Fibroblast of skin of abdomen (primary cell): ENCODE measurements at places on chromosomes 1 and 21.

DNA sequence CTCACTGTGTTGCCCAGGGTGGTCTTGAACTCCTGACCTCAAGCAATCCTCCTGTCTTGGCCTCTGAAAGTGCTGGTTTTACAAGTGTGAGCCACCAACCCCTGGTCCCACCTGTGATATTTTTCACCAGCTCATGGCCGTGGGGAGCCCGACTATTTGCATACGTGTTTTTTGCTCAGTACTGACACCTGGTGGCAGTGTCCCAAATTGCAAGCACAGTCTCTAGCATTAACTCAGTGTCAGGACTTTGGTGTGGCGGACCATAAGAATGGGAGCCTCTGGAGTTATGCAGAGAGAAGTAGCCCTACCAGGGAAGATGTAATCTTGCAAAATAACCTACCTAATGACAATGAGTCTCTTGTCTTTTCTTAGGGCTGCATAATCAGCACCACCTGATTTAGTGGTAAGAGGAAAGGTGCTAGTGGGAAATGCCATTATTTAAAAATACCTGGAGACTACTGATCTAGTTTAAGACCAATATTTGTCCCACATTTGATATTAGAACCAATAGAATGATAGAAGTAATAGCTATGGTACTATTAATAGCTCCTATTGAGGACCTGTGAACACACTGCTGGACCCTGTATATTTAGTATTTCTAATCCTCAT is 305.4 kb downstream of the DISC1 start:
- no peak for DNase-seq

DNA sequence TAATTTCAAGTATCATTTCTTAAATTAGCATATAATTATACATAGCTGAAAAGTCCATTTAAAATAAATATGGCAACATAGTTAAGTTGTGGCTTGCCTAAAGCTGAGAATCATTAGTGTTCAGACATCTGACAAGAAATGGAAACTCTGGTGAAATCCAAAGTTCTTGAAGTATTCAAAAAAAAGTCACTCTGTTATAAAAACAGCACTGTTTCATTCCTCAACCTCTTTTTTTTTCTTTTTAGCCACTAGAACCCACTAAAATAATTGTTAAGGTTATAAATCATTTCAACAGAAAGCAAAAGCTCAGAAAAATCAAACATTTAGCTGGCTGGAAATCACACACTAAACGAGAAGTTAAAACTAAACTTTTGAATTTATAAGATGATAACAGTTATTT is 476.7 kb downstream of the LTN1 start:
- DNase-seq: peak; percentile 57

GRCh38 chr21:32322103-32322502 is 23.4 kb downstream of the MRAP start:
- no peak for DNase-seq

DNA sequence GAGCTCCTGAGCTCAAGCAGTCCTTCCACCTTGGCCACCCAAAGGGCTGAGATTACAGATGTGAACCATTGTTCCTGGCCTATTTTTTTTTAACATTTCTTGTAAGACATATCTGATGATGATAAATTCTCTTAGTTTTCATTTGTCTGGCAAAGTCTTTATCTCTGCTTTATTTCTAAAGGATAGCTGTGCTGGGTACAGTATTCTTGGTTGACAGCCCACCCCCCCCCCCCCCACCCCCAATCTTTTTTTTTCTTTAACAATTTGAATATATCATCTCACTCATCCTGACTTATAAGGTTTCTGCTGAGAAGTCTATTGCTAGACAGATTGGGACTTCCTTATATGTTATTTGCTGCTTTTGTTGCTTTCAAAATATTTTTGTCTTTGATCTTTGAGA is 51.3 kb downstream of the PKN2 start:
- DNase-seq: no peak

GRCh38 chr21:42650033-42650370 is 3.4 kb upstream of the PDE9A start:
- no peak for DNase-seq

DNA sequence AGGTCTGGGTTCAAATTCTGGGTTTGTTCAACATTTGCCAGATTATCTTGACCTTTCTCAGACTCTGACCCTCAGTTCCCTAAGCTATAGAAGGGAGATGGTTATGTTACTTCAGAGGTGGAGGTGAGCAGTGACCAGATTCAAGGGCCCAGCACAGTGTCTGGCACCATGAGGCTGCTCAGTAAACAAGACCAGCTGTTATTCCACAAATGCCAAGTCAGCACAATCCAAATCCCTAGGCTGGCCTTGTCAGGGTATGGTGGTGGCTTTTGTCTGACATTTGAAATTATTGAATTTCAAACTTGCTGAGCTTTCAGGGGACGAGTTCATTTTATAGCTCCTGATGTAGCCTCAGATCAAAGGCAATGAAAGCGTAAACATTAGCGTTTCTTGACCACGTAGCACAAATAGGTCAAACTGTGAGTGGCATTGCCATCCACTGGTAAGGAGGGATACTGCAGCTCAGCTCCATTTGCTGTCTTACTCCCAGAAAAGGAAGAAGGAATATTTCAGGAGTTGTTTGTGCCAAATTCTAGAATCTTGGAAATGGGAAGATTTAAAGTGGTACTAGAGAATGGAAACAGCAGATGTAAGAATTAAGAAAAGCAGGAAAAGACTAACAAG is 94.3 kb upstream of the EDN2 start:
- DNase-seq: peak; percentile 19

DNA sequence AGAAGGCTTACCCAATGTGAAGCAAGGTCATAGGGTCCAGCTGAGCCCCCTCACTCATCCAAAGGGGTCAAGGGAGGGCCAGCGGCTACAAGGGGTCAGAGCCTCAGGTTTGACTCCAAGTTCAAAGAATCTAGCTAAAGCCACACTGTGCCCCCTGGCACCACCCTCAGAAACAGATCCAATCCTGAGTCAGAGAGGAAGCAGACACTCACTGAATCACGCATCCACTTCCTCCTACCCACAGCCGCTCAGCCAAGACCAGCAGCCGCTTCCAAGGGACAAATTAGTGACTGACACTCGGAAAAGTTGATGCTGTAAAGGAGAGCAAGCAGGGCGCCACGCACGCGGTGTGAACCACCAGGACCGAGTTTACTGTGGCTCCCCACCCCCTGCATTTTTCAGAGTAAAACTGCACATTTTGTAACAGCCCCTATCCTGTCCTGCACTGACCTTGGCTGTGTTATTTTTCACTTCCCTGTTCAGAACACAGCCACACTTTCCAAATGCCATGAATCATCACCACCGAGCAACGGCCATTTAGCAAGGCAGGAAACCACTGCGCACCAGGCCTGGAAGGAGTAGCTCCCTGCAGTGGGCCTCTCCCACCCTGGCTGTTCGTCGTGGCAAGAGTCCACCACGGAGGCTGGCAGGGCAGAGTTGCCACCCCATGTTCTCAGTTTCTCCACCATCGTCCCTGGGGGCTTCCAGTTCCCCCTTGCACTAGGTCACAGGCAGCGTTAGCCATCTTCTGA is 147.8 kb downstream of the TOMM20 start:
- peak; percentile 96 for DNase-seq

DNA sequence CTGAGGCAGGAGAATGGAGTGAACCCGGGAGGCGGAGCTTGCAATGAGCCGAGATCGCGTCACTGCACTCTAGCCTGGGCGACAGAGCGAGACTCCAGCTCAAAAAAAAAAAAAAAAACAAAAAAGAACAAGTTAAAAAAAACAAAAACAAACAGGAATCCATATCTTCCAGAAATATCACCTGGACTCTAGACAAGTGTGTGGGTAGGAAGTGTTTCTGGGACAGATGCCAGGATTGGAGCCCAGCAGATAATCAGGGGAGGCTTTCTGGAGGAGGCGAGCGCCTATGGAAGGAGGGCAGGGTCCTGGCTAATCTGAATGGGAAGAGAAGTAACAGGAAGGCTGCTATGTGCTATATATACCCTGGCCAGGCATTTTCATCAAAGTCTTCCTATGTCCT is 43.6 kb upstream of the SYNC start:
- no peak for DNase-seq

DNA sequence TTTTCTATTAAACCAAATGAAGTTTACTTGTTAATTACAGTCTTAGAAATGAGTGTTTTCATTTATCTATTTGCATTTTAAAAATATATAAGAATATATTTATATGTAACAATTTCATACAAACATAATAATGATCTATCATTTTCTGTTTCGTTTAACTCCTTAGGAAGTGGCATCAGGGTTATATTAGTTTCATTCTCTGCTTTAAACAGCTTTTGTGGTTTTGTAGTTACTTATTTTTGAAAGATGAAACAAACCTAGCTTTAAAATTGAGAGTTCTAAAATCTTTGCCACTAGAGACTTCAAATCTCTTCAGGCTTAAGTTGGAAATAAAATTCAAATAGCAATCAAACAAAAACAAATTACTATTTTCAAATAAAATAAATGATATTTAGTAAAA is 2110.6 kb downstream of the MRPL39 start:
- DNase-seq: no peak

DNA sequence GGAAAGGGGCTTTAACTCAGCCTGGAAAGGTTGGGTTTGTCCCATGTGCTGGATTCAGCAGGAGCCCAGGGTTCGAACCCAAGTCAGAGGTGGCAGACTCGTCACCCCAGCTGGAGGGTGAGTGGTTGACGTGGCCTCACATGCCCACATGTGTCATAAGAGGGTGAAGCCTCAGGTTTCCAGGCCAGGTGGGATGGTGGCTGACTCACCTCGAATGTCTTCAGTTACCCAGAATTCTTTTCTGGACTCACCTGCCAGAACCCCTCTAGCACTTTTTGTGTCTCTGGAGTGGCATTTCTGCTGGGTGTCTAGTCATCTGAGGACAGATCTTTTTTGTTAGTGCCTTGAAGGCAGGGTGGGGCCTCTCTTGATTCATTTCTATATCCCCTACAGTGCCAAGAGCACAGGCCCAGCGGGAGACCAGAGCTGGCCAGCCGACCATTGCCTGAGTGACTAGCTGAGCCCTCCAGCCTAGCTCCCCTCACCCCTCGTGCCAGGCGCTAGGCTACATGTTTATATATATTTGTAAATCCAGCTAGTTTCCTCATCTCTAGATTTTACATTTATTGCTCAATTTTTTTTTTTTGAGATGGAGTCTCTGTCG is 28.1 kb downstream of the IL6R start:
- DNase-seq: no peak

DNA sequence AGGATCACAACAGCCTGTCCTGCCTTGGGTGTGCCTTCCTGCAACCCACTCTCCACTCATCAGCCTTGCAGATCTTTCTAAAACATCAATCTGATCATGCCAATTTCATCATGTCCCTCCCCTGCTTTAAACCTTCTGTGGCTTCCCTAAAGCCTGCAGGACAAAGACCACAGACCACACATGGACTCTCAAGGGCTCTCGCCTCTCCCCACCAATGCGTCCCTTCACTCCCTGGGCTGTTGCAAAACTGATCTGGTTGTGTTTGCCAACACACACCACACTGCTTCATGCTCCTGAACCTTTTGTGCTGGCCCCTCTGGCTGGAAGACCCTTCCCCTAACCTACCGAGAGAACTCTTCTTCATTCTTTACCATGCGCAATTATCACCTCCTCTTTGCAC is 72.4 kb downstream of the ITPKB start:
- DNase-seq: no peak

DNA sequence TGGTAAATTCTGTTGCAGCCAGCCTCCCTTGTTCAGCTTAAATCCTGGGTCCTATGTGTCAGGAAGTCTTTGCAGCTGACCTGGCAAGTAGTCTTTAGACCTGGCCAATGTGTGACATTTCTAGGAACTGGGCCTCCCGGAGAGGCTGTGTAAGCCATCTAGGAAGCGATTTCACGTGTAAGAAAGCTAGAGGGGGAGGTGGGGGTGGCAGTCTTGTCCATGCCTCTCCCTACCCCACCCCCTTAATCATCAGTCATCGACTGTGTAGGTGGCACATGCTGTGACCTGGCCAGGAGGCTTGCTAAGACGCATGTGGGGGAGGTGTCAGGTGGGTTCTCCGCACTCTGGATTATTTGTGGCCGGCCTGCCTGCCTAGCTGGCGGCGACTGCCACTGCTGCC is 8.4 kb downstream of the C1orf226 start:
- DNase-seq: no peak

DNA sequence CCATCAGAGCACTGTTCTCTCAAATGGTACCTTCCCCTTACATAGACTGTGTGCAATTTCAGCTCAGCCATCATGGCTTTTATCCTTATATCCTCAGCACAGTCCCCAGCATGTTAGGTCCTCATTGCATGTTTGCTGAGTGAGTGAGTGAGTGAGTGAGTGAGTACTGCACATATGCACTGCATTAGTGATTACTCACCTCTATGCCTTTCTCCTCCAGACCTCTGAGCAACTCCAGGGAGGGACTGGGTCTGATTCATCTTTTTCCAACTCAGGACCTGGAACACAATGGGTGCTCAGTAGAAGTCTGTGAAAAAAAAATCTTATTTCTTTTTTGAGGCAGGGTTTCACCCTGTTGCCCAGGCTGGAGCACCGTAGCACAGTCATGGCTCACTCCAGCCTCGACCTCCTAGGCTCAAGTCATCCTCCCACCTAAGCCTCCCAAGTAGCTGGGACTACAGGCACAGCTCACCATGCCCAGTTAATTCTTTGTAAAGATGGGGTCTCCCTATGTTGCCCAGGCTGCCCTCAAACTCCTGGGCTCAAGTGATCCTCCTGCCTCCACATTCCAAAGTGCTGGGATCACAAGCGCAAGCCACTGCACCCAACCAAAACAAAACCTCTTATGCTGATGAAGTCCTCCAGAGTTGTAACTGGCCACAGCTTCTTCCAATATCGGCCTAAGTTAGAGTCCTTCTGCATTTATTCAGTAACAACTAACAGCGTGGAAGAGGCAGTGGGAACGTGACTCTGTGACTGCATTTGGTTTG is 23.7 kb downstream of the RNU5D-1 start:
- peak; percentile 94 for DNase-seq

GRCh38 chr1:236389253-236389652 is 4.8 kb upstream of the EDARADD start:
- no peak for DNase-seq

GRCh38 chr1:84398175-84399155 is at the start of gene DNASE2B:
DNASE2B (plus strand) TSS chr1:84398484; CDS start chr1:84398565, 81 bp downstream.
- no peak for DNase-seq

- DNase-seq: no peak
These were observed 11.6 kb downstream of the EIF4G3 start for GRCh38 chr1:21165076-21165475.

DNA sequence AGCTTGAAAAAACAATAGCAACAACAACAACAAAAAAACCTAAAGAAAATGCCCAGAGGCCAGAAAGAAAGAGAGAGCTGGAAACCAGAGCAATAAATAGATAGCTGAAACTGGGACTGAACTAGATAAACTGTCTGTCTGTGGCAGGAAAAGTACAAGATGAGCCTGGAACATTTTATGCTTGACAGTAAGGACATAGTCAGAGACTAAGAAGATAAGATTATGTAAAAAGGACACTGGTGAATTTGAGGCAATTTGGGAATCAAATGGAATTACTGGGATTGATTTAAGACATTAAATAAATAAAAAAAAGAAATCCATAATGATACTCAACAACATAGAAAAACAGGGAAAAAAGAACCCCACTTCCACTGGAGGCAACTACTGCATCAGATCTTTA is 1.7 kb upstream of the KIFAP3 start:
- DNase-seq: no peak

GRCh38 chr1:77407738-77408375 is 126.0 kb downstream of the AK5 start:
- DNase-seq: peak; percentile 39
